ENCODE measurements at places on chromosomes 3 and 15.
A peak's percentile ranks its signal among the peaks of the same experiment; 100 is the strongest.

DNA sequence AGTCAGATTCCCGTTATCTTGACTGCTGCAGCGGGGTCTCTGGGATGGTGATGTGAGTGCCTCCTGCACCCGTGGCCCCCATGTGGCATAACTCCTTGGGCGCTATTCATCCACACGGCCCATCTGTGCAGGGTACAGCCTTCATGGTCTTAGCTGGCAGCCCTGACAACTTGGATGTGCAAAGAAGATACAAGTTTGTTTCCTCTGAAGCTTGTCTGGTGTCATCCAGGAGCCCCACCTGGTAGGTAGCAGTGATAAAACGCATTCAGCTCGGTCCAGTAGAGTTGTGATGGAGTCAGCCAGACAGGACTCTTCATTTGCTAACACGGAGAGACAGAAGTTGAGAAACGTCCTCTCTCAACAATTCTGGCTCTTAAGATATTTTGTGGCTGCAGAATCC is 53.3 kb downstream of the CORO2B start:
- no peak for DNase-seq

- DNase-seq, result no peak
Observed at GRCh38 chr3:188231456-188231855, 77.5 kb downstream of the LPP start.

- DNase-seq, result no peak
Observed at GRCh38 chr3:175386630-175387029, 527.5 kb downstream of the NAALADL2 start.

- no peak for DNase-seq
Observed at GRCh38 chr3:171116824-171117395, 90.4 kb upstream of the SLC2A2 start.

GRCh38 chr15:56019060-56019793 is 25.8 kb upstream of the NEDD4 start:
- DNase-seq, result no peak

DNA sequence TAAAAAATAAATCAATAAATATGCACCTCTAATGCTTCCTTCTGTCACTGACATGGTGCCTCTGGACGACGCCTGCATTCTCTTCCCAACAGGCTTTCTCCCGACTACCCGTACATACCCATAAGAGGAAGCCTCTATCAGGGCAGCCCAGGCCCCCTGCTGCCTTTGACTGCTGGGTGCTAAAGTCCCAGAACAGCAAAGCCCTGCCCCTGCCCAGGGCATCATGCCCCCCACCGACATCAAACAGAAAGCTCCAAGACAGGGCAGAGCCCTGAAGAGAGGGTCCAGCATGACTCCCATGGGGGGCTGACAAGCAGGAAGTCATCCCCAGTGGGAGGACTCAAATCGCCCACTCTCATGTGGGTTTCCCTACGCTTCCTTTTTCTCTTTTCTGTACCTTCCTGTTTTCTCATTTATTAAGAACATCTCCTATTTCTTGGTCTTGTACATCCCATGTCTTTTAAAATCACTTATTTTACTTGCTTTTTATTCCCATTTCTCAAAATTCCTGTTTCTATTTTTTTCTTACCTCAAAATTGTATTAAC is 23.4 kb downstream of the XPC start:
- no peak for DNase-seq

DNA sequence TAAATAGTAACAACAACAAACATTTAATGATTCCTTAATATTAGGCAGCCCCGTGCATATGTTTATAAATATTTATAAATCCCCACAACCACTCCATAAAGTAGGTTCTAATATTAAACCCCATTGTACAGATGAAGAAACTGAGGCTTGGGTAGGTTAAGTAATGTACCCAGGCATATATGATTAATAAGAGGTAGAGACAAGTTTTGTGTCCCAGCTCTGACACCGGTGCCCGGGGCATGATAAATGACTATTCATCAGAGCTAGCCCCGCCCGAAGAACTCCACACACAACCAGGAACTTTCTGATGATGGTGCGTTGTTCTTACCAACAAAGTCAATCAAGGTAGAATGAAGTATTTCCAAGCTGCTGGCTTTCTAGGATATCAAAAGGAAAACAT is 19.4 kb downstream of the CDCP1 start:
- no peak for DNase-seq

DNA sequence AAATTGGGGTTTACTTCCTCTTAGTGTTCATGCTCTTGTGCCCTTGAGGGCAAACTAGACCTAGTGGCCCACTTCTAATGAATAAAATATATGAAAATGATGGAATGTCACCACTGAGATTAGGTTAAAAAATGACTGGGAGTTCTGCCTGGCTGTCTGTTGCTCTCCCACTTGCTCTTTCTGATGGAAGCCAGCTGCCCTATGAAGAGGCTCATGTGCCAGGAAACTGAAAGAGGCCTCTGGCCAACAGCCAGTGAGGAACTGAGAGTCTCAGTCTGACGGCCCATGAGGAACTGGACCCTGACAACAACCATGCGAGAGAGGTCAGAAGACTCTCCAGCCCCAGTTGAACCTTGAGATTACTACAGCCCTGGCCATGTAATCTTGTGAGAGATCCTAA is 107.1 kb upstream of the FHIT start:
- DNase-seq, result no peak

DNA sequence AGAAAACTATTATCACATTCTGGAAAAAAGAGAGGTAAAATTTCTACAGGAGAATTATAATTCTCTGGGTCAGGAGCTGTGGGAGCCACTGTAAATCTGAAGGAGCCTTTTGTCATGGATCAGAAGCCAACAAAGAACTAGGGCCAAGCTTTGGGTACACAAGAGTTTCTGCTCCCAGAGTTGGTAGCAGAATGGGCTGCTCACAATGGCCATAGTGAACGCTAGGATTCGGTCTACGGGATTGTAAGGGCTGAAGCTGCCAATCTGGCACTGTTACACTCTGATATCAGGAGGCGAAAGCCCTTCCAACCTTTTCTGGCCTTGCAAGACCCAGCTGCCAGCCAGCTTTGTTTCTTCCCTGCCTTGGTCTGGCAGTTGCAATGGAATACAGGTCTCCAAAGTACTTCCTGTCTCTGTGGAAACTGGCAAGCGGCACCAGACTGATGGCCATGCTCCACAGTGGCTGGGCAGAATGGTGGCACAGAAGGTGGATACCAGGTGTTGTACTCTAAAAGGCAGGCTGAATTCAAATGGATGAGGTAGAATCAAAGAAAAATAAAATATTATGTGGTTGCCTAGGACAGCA is 831.7 kb downstream of the CADM2 start:
- no peak for DNase-seq

DNA sequence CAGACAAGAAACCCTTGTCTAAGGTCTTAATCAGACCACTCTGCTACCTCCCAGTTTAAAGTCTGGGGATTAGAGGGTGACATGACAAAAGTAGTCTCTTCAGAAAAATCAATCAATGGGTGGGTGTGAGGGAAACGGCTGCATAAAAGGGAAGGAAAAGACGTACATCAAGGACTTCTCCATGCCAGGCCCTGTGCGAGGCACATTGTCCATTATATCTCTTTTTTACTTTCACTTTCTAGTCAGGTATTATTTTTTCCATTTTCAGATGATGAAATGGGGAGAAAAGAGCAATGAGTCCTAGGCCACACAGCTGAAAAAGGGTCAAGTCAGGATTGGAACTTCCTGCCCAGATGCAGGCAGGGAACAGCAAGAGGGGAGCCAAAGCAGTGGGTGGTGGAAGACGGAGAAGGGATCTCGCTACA is 4.6 kb upstream of the CX3CR1 start:
- DNase-seq, result peak; percentile 2

- DNase-seq, result no peak
Observed at GRCh38 chr3:38588371-38588971, 61.0 kb downstream of the SCN5A start.

- no peak for DNase-seq
Observed at GRCh38 chr15:66770518-66771350, 68.7 kb downstream of the SMAD6 start.

DNA sequence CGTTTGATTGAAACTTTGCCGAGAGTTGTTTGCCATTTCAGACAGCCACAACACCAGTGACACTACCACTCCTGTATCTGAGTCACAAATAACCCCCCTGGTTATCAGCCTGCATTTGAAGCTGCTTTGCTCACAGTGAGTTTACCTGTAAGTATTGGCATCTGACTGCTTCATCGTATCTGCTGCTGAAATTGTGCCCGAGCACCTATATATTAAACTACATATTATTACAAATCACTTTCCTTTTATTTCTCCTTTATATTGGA is 39.2 kb upstream of the SPSB4 start:
- DNase-seq, result no peak

DNA sequence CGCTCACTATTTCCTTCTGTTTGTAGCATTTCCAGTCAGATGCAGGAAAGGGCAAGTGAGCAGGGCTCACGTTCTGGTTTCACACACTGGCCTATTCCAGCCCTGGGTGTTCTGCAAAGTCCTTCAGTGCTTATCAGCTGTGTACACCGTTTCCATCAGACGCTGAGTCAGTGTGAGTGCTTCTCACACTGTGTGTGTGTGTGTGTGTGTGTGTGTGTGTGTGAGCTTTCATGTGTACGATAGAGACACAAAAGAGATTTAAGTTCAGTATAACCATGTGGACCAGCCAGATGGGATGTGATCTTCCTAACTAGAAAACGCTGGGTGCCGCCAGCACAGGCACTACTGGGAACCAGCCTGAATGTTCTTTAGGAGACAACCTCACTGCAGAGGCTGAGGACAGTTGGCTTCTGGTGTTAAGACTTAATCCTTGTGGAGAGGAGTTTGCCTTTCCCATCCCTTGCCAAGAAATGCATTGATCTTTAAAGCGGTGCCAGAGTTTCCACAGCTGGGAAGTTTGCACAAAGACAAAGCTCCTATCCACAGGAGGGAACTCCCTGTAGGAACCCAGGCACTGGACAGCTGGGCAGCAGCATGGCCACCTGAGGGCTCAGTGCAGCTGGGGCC is 3.9 kb upstream of the CHSY1 start:
- DNase-seq, result no peak

GRCh38 chr3:98136631-98137030 is 6.1 kb downstream of the OR5H1 start:
- DNase-seq, result no peak

GRCh38 chr3:120156699-120157098 is 62.5 kb upstream of the GSK3B start:
- DNase-seq, result no peak

- DNase-seq, result no peak
Observed at GRCh38 chr15:62637574-62637897, 405.0 kb upstream of the TPM1 start.

DNA sequence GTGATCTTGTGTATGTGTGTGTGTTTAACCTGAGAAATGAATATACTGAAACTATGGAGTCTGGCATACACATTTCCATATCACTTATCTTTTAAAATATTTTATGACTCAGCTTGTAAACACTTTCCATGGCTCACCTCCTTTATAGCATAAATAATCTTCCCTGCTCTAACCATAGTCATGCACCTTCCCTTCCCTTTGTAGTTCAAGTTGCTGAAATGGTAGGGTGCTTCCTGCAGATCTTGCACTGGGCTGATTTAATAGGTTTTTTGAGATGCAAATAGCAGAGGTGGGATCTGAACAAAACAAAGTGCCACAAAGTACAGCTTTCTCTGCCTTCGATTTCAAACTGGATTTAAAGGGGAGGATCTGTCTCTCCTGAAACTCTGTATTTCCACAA is 712.7 kb upstream of the LMCD1 start:
- DNase-seq, result no peak

DNA sequence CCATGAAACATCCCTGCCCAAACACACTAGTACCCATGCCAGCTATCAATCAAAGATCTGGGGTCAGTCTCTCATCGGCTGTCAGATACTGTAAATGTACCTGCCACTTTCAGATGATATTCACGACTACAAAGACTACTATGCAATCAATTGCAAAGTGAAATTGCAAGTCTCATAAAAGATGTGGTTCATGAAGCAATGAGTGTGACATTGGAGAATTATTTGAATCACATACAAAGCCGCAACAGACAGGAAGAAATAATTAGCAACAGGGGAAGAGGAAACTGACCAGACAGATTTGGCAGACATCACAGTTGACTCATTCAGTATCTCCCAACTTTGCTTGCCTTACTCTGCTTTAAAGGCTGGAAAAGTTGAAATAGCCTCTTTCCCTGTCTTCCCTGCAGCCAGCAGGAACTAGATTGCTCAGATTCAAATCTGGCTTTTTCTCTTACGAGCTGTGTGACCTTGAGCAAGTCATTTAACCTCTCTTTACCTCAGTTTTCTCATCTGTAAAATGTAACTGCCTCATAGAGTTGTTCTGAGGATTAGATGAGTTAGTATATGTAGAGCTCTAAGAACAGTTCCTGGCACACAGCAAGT is 95.7 kb upstream of the C3orf80 start:
- no peak for DNase-seq

DNA sequence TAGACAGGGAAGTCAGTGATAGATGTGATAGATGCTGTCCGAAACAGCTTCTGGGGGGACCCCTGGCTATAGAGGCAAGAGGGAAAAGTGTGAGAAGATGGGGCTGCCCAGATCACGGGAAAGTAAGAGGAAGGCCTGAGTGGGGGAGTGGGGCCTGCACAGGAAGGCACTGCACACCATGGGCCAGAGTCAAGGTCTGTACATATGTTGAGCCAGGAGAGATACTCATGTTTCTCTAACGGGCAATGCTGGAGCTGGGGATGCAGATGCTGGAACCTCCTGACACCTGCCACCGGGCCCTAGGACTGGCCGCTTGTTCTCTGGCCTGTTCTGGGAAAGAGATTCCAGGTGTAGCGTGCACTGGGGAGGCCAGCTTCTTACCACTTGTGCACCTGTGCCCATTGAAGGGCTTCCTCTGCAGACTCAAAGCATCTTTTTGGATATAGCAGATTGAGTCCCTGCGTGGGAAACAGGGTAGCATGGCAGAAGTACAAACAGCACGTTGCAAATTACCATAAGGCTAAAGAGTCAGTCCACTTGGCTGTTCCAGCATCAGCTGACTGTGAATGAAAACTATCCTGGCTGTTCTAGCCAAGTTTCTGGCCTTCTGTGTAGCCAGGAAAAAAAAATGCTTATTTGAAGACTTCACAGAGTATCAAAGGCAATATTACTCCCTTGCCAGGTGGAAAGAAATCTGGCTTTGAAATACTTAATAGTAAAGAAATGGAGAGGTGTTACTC is 77.1 kb upstream of the GSK3B start:
- no peak for DNase-seq

DNA sequence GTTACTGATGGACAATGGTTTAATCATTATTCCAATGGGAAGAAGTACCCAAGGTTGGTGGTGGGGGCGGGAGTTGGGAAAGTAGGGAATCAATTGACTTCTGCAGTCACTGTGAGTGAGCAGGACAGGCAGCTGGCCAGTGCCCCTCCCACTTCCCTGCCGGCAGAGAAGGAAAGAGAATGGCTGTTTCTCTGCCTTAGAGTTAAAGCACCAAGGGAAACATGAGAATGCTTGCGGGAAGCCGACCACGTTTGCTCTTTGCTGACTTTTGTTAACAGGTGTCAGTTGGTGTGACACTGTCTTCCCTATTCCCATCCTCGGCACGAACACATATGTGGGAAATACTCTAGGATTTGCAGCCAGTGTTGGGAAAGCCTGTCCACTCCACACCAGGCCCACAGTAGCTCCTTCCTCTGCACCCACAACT is 33.5 kb upstream of the MFSD1 start:
- DNase-seq, result no peak

GRCh38 chr3:185176750-185177359 is 24.0 kb upstream of the C3orf70 start:
- DNase-seq, result peak; percentile 62

- DNase-seq, result no peak
Observed at GRCh38 chr3:48241796-48242455, 1.0 kb downstream of the ZNF589 start.

GRCh38 chr3:193902607-193903511 is 233.1 kb upstream of the HES1 start:
- no peak for DNase-seq
